AG04450 (cell line): ENCODE measurements at places on chromosomes 2 and 18.

DNA sequence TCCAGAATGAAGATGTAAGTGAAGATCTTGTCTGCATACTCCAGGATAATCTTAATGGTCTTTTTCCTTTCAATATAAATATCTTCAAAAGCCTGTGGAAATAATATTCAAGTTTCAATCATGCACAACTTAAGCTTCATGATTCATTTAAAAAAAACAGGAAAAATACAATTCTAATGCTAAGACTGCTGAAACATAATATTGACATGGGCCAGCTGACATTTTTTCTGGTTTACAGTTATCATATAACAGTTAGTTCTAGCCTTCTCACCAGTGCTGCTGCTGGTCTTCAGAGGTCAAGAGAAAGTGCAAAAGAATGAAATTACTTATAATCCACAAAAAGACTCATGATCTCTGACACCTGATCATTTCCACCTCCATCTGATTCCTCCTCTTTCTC lies 110.4 kb upstream of the SCN1A start:
- DNase-seq: no peak

GRCh38 chr2:38499548-38500282 lies 103.0 kb downstream of the HNRNPLL start:
- DNase-seq: no peak

- DNase-seq: no peak
These were observed 204.5 kb downstream of the ACKR3 start for GRCh38 chr2:236774171-236774570.

DNA sequence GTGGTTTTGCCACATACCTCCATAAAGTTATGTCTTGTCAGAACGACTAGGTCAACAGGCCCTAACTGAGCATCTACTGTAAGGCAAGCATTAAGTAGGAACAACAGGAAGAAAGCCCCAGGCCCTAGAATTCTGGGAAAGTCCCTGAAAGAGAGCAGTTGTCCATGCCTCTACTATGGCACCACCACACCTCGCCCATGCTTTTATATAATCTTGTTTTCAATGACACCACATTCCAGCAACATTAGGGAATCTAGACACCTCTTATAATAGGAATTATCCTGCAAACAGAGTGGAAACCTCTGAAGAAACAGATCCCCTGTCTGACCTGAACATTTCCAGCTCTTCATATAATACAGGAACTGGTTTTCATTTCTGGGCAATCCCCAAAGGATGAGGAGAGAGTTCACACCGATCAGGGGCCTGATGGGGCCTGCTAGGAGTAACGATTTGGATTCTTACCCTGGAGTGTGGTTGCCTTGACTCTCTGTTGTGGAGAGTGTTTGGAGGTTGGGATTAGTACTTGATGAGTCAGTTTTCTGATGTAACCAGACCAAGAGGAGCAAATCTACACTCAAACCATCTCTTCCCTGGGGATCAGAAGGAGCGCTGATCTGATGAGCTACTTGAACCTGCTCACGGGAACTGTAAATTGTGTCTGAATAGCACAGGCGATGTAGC lies 31.9 kb upstream of the CEP68 start:
- DNase-seq: peak; percentile 44

DNA sequence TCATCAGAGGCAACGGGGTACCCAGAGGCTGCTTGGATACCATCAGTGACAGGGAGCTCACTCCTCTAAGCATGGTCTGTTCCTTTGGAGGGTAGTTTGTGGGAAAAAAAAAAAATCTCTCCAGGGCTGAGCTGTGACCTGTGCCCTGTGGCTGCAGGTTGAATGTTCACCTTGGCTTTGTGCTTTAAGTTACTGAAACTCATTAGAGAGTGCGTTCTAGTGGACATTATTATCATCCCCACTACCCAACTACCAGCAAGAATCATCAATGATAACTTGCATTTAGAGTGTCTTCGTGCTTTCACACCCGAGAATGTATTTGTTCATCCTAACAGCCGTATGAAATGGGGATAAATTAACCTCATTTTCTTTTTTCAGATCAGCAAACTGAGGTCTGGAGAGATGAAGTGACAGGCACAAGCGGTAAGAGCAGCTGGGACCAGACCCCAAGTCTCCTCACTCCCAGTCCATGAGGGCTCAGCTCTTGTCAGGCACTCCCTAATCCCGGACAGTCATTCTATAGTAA lies 157.5 kb upstream of the MYCN start:
- DNase-seq: no peak

GRCh38 chr2:64349131-64349530 lies 104.8 kb upstream of the LGALSL start:
- DNase-seq: no peak

GRCh38 chr18:9861933-9862332 lies 23.8 kb upstream of the TXNDC2 start:
- DNase-seq: no peak

DNA sequence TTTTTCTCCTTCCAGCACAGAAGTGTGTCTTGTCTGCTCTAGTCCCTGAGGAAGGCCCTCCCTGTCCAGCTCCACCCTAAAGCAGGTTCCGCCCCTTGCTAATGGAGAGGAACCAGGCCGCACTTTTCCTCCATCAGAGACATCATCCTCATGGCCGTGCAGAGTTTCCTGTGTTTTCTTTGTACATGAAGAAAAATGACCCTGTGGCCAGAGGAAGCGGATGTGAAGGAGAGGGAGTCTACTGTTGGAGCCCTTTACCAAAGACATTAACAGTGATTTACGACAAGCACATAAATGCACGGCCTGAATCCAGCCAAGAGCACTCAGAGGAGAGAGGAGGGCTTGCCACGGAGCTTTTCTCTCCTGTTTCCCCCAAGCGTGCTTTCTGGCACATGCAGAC lies 109.5 kb downstream of the RNF144A start:
- DNase-seq: no peak

GRCh38 chr2:143704451-143705106 lies 575.4 kb downstream of the ARHGAP15 start:
- DNase-seq: no peak

DNA sequence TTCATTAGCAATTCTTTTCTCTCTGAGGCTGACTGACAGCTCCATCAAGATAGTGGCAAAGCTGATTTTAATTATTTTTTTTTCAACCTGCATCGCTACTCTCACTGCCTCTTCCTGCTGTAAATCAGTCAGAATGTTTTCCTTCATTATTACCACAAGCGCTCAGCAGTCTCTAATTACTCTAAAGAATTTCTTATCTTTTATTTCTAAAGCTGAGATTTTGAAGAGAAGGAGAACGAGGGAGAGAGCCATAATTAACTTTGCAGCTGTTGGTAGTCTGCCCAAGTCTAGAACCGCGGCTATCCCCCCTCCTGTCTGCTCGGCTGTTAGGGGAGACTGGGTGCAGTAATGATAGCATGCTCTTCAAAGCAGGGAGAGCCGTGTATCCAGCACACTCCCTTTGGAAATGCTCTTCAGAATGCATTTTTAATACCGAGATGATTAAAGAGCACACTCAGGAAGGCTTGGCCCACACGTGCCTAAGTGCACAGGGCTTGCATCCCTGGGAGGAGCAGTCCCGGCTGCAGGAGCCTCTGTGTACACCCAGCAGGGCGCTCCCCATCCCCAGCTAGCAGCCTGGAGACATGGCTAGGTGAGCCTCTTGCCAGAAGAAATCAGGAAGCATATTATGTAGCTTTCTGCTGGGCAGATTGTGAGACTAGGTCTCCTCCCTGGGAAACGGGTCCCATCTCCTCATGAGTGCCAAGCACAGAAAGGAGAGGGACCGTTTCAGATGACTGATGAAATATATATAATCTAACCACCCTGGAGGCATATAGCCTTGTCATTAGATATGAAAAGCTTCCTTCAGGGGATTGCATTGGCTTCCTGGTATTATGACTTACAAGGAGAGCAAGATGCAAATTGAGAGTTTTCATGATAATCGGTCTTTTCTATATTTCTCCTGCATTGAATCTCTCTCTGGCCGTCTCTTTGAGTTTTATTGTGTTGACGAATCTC lies 555.2 kb downstream of the CMPK2 start:
- DNase-seq: no peak

GRCh38 chr2:140416577-140416976 lies 1636.4 kb upstream of the NXPH2 start:
- DNase-seq: no peak

GRCh38 chr2:208643145-208643544 lies 236.6 kb downstream of the PTH2R start:
- no peak for DNase-seq

- no peak for DNase-seq
These were observed 51.5 kb upstream of the CTAGE1 start for GRCh38 chr18:22469061-22469734.

- DNase-seq: no peak
These were observed 258.8 kb downstream of the GPD2 start for GRCh38 chr2:156695020-156695419.

DNA sequence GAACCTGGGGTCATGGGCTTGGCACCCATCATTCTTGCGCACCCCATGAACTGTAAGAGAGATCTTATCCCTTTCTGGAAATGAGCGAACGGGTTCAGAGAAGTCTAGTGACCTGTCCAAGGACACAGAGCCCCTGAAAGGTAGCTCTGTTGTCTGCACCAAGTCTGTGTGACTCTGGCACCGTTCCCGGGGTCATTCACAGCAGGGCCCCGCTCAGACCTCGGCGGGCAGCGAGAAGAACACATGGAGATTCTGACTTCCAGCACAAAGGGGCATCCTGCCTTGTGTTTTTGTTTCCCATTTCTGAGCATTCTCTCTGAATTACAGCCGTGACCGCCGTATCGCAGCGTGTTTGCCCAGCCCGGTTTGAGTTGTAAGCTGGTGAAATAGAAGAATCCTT lies 231.7 kb downstream of the KLHL29 start:
- DNase-seq: no peak

DNA sequence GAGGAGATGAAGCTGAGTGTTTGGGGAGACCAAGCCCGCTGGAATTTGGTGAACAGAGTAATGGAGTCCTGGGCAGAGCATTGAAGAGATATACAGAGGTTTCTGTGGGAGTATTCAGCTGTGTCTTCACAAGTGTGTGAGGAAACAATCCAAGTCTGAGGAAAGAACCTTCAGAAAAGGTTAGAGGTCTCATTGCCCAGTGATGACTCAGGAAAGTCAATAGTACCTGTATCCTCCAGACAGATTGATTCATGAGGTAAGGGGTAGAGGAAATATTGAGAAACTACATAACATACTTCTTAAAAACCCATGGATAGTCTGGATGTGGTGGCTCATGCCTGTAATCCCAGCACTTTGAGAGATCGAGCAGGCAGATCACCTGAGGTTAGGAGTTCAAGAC lies 392.3 kb downstream of the GALNT13 start:
- no peak for DNase-seq

DNA sequence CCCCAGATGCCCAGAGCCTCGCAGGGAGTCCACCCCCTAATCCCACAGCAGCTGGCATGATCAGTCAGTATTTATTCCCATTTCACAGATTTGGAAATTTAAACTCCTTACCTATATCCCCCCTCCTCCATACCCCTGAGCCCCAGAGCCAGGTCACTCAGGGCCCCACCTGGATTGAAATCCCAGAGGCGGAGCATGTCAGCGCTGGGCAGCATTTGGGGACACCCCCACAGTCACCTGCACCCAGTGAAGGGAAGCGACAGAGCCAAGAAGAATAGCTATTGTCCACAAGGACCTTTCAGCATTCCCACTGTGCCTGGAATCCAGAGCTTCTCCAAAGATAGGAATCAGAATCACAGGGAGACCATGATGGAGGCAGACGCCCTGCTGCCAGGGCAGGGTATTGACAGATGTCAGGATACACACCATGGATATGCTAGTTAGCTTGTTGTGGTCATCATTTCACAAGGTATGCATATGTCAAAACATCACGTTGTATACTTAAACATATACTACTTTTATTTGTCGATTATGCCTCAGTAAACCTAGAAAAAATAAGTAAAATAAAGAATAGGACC lies 968 bp upstream of the ASTL start:
- DNase-seq: no peak
